ENCODE measurements at places on chromosomes 12 and 14.

- DNase-seq: no peak
These were observed 1.4 kb upstream of the KCNK13 start for GRCh38 chr14:90060312-90060964.

GRCh38 chr14:22561661-22562579, 27.1 kb downstream of the DAD1 start:
- peak; percentile 63 for DNase-seq

- no peak for DNase-seq
These were observed 57.9 kb upstream of the CCDC91 start for GRCh38 chr12:28132398-28132797.

- no peak for DNase-seq
These were observed 133.3 kb downstream of the FLRT2 start for GRCh38 chr14:85663256-85663655.

- DNase-seq: no peak
These were observed 46.2 kb downstream of the RPH3A start for GRCh38 chr12:112837629-112838197.

- DNase-seq: no peak
These were observed 66.0 kb upstream of the RIN3 start for GRCh38 chr14:92447416-92448197.

DNA sequence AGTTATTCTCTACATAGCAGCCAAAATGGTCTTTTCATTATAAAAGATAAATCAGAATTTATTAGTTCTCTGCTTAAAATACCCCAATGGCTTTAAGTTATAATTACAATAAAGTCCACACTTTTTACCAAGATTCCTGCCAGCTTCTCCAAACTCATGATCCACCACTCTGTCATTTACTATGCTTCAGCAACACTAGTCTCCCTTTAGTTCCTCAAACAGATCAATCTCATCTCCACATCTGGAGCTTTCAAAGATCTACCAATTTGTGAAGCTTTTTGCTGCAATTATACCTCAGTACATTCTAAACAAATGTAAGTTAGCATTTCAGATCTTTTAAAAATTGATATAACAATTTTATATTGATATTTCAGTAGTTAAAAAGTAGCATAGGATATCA, 24.9 kb downstream of the CATSPERB start:
- DNase-seq: no peak

DNA sequence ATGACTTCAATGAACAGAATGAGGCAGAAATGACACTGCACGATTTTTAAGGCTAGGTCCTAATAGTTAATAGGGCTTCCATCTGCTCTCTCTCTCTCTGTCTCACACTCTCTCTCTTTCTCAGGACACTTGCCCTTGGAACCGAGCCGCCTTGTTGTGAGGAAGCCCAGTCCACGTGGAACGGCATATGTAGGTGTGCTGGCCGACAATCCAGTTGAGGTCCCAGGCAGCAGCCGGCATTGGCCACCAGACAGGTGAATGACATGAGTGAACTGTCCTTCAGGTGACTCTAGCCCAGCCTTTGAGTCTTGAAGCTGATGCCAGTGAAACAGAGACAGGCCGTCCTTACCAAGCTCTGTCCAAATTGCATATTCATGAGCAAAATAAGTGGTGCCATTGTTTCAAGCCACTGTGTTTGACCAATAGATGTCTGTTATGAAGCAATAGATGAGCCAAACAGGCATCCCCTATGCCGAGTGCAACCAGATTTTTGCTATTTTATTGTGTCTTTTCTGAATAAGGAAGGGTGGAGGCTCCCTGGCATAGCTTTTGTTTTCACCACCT, 217.5 kb upstream of the LHX5 start:
- no peak for DNase-seq

DNA sequence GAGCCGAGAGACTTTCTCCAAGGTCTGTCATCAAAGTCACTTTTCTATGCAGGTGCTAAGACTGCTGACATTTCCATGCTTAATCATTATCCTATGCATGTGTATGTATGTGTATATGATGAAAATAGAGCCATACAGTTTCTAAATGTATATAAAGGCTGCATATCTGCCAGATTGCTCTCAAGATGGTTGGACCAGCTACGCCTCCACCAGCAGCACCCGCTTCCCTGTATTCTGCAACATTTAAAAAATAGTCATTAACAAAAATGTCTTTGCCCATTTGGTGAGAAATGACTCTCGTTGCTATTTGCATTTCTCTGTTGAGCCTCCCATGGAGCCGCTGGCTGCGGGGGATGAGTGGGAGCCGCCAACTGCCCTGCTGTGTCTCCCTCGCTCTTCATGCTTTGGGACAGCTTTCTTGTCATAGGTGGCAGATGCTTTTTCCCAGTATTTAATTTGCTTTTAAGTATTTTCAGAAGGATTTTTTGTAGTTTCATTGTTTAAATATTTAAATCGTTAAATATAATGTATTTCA, 54.7 kb downstream of the DYNC1H1 start:
- DNase-seq: no peak

DNA sequence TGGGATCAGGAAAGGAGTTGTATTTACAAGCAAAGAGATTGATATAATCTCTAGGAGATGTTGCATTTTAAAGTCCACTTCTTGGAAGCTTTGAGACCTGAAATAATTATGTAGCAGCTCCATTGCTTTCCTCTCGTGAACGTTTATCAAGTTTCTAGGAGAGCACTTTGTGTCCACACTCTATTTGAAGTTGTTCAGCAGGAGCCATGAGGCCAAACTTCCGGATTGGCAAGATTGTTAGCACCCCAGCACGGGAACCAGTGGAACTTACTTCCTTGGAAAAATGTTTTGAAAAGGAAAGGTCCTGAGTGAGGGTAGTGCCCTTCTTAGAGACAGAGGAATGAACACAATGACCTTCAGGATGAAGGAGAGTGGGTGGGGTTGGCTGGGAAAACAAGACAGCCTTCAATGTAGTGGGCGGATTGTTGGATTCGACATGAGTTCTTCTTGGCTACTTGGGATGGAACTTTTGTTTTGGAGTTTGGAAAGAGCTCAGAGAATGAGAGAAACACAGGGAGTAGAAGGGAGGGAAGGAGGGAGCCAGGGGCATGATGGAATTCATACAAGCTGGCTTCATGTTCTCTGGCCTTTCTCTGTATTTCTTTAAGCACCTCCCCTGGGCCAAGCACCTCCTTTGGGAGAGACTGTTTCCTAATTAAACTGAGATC, 23.8 kb upstream of the CISTR start:
- no peak for DNase-seq

- no peak for DNase-seq
These were observed 40.3 kb upstream of the STXBP6 start for GRCh38 chr14:25090256-25090655.

DNA sequence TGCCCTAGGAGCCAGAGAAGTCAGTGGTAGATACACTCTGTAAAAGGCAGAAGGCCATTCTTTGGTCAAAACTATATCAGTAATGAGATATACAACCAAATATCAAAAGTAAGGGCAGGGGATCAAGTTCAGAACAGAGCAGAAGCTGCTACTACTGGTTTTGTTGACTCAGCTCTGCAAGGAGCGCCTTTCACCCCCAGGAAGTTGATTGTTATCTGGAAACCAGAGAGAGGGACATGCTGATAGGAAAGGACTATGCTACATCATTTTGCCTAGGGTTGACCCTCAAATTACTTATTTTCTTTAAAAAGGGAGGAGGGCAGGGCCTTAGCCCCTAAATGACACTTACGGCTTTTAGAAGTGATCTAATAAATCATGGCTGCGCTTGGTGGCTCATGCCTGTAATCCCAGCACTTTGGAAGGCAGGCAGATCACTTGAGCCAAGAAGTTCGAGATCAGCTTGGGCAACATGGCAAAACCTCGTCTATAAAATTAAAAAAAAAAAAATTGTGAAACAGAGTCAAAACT, 194.0 kb downstream of the KLHL28 start:
- DNase-seq: no peak

DNA sequence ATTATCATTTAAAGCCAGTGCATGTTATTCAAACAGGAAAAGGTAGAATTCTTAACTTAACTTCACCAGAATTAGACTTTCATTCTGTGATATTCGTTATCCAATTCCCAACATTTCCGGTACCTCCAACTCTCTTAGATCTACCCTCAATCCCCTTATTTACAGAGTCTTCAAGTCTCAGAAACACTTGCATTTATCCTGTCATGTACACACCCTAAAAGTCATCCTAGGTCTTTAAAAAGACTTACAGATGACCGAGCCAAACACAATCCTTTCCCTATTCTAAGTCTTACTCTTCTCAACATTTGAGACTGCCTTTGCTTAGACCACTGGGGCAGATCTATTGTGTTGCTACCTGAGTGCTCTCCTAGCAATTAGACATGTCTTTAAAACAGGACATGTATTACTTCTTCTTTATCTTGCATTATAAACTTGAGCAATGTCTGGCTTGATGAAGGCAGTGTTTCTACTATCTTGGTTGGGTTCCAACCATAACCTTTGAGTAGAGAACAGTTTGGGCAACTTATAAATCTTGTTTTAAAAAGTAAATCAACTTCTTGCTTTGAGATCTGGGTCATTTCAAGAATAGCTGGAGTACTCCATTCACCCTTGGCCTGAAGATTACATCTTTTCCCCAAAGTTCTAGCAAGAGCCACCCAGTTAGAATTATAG, 140.6 kb upstream of the PLEKHG7 start:
- DNase-seq: no peak

- no peak for DNase-seq
These were observed 44.3 kb downstream of the ATP23 start for GRCh38 chr12:57985685-57986084.

DNA sequence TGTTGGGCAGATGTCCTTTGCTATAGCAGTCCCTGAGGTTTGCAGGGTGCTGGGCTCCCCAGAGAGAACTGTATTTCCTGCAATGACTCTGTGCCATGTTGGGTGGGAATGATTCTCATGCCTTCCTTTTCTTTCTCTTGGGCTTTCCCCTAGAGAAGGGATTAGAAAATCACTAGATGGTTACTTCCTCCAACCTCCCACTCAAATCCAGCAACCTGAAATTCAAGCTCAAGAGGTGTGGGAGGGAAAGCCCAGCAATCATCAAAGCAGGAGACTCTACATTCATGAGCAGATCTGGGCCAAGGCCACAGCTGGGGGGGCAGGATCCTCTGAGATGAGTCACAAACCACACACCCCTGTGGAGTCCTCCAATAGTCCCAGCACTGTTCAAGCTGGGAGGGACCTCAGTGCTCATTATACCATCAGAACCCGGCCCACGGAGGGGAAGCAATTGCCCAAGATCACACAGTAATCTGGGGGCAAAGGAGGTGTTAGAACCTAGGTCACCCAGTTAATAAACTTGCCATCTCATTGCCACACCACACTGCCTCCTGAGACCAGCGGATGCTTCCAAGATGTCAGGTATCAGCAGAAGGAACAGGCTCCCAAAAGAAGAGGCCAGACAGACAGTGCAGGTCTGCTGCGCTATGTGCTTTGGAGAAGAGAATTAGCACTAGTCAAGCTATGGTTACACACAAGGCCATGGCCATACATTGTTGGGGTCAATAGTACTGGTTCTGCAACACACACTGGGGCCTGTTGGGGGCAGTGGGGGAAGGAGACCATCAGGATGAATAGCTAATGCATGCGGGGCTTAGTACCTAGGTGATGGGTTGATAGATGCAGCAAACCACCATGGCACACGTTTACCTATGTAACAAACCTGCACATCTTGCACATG, 65.7 kb downstream of the TTC9 start:
- no peak for DNase-seq

GRCh38 chr12:106132175-106133135, 6.3 kb downstream of the NUAK1 start:
- no peak for DNase-seq

DNA sequence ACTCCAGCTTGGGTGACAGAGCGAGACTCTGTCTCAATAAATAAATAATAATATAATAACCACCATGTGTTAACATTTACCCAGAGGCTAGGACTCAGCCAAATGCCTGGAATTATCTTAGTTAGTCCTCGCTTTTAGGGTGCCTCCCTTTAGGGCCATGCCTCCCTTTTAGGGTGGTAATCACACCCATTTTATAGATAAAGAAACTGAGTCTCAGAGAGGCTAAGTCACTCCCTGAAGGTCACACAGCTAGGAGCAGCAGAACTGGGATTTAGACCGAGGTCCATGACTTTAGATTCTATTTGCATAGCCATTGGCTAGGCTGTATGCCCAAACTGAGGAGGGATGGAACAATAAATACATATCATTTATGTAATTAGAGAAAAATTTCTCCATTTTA, 11.4 kb downstream of the TESC start:
- no peak for DNase-seq

DNA sequence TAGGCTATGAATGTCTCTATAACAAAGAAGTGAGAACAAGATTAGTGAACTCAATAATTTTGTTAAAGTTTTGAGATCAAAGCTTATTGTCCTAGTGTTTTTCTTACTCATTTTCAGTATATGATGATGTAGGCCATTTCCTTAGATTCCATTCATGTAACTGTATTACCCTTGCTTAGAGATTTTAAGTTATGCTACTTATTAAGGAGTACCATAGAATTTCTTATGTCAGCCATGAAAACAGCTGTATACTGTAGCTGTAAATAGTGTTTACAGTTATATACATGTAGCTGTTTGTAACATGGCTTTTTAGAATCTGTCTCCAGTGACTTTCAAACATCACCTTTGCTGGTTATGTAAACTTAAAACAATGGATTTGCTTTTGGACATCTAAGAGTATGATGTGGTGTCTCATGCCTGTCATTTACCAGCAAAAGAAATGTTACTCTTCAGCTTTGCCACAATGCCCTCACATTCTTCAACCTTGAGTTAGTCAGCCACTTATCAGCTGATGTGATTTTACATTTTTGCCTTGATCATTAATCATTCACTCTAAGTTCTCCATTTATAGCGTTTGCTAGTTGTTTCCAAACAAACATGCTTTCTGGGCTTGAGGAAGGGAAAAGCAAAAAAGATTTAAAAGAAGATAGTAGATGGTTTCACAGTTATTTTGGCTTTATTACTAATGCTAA, 55.5 kb downstream of the SLC16A7 start:
- no peak for DNase-seq

DNA sequence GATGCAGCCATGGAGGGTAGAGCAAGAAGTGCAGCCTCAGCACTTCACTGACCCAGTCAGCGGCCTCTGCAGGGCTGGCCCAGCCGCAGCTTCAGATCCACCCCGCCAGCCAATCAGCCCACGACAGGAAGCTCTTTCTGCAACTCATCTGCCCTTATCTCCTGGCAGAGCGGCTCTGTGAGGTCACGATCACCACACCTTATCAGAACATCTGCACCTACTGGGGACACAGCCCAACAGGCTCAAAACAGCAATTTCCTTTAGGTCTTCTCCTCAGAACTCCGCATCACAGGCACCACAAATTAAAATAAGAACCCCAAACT, 287.3 kb downstream of the BCL11B start:
- peak; percentile 7 for DNase-seq

- no peak for DNase-seq
These were observed 241.0 kb upstream of the ATP2B1 start for GRCh38 chr12:89949457-89950195.

Measured in stimulated activated CD8-positive, alpha-beta memory T cell treated with anti-CD3 and anti-CD28 coated beads, Interleukin-4, amount 100 ng/mL, for 1 hour (primary cell).